ENCODE measurements at places on chromosomes 1 and 21.
A peak's percentile ranks its signal among the peaks of the same experiment; 100 is the strongest.

DNA sequence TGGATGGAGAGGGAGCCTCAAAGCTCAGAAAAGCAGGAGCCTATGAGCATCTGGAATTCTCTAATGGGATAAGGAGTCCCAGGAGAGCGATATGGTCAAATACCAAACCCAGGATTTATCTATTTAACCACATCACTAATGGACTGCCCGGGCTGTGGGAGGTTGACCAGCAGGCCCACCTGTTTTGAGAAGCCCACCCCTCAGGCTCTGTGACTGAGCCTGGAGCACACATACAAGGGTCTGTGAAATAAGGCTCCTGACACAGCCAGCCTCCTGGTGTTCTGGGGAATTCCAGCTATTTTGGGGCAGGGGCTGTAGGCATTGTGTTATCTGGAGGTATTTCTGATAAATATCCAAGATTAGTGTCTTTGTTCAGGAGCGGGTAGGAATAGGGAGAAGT is 132.0 kb upstream of the C1orf21 start:
- H3K4me3 ChIP-seq: no peak overlapping the region
- no peak overlapping the region for H3K27ac ChIP-seq
- no peaks in the 10 kb centered on the region for H3K36me3 ChIP-seq

- no peak overlapping the region for H3K27ac ChIP-seq
- H3K36me3 ChIP-seq: no peaks in the 10 kb centered on the region
- peaks cover 2% of the 10 kb centered on the region for H3K4me1 ChIP-seq
Measured at GRCh38 chr1:64975740-64976139, 9.4 kb upstream of the JAK1 start.

- no peak for DNase-seq
- H3K27me3 ChIP-seq: no peaks in the 10 kb centered on the region
- H3K4me3 ChIP-seq: no peak overlapping the region
- H3K27ac ChIP-seq: peak overlapping the region; percentile 67
- peaks cover 54% of the 10 kb centered on the region for H3K4me1 ChIP-seq
Measured at GRCh38 chr1:174204697-174205308, 45.5 kb downstream of the RABGAP1L start.

- H3K36me3 ChIP-seq: no peaks in the 10 kb centered on the region
- peaks cover 5% of the 10 kb centered on the region for H3K4me1 ChIP-seq
- H3K27me3 ChIP-seq: no peaks in the 10 kb centered on the region
- DNase-seq: no peak
- H3K27ac ChIP-seq: no peak overlapping the region
Measured at GRCh38 chr1:43764581-43764980, 57.2 kb downstream of the ST3GAL3 start.

DNA sequence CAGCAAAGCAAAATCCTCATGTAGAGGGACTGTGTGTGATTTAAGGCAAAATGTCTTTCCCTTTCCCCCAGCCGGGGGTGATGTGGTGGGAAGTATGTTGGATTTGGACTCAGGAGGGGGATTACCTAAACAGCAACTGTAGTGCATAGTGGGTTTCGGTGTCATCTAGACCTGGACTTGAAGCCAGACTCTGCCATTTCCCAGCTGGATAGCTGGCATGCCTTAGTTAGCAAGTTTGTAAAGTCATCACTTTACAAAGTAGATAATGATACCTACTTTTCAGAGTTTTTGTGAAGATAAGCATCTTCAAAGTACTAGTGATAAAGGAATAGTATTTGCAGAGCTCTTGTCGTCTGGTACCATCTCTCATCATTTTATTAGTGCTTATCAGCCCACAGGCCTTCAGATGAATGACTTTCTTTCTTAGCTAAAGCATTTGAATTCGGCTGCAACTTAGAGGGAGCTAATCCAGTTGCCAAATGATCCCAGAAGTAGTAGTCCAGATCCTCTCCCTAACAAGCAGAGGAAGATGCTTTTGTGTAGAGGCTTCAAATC is 56.2 kb upstream of the ROR1 start:
- DNase-seq: no peak
- no peak overlapping the region for H3K27ac ChIP-seq
- no peak overlapping the region for H3K4me3 ChIP-seq
- no peaks in the 10 kb centered on the region for H3K4me1 ChIP-seq
- peaks cover 13% of the 10 kb centered on the region for H3K27me3 ChIP-seq

DNA sequence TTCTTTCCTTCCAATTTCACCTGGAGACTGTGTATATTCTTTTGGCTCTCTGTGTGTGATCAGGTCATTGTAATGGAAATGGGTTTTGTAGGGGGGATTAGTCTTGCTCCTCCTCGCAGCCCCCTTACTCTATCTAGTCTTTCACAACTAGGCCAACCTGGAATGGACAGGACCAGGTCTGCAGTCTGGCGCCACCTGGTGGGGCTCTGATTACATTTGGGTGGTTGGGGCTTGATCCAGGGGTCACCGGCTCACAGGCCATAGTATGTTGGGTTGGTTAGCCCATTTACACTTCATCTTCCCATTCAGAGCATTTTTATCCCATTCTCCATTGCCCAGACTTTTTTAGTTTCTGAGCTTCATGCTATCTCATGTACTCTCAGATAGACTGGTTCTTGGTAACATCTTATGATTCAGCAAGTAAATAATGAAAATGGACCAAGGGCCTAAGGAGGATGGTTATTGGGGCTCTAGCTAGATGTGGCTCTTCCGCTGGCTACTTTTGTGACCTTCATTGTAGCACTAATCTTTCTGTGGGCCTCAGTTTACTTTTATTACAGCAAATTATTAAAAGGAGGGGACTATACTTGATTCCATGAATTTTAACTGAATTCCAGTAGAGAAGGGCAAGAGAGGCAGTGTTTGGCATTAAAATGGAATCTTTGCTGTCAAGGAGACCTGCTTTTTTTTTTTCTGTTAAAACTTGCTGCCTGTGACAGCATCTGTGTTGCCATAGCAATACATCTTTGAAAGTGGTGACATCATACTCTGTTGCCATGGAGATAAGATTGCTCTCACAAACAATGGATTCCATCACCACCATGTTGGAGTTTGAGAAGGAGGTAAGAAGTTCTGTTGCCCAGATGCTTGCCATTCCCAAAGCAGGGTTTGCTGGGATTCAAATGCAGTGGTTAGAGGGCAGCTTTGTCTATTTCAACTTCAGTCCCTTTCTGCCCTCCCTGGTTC is 150.1 kb downstream of the PLXNA2 start:
- no peaks in the 10 kb centered on the region for H3K4me1 ChIP-seq
- no peak overlapping the region for H3K27ac ChIP-seq
- DNase-seq: peak; percentile 43
- H3K4me3 ChIP-seq: no peak overlapping the region
